ENCODE measurements at places on chromosomes 4 and X.

DNA sequence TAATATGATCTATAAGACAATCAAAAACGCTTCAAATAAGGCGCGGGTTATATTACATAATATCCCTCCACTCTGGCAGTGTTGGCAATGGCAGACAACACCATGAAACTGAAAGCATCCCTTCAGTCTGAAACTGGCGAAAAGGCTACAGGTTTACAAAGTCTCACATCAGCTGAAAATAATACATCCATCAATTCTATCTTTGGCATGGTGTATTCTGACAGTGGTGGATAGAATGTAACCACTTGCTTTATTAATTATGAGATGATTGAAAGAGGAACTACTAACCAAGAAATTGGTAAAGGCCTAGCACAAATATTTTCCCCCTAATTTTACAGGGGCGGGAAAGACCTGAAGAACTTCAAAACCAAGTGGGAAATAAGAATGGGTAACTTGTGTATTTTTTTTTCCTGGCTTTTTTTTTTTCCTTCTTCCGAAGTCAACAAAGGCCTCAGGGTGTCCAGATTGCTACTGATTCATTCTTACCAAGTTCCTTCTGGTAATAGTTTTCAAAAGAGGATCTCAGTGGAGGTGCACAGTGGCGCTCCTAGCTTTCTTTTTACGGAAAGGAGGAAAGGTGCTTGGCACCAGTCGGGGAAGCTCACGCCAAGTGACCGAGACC, 728 bp downstream of the UBA6 start:
- DNase-seq: peak; percentile 19

DNA sequence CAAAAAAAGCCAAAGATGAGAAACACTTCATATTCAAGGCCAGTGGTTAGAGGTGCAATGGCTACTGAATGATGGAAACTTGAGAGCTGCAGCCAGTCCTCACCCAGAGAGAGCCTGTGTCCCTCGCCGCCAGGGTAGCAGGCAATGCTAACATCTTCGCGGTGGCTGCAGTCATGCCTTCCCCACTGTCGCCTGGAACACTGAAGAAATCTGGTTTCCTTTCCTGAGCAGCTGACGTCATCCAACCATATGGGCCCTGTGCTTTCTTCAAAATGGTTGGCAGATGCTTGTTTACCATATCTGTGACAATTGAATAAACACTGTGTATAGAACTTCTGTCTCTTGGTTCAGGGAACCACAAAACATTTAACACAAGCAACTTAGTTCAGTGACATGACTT, 39.7 kb downstream of the PRSS12 start:
- no peak for DNase-seq

DNA sequence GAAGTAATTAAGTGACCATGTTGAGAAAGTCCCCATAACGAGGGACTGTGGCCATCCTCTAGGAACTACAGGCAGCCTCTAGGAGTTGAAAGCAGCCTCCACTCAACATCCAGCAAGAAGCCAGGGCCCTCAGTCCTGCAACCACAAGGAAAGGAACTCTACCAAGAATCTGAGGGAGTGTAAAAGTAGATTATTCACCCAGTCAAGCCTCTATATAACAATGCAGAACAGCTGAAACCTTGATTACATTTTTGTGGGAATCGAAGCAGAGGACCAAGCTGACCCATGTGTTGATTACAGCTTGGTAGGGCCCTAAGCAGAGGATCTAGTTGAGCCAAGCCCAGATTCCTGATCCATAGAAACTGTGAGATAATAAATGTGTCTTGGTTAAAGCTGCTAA, 17.1 kb downstream of the RPS6KA6 start:
- no peak for DNase-seq

DNA sequence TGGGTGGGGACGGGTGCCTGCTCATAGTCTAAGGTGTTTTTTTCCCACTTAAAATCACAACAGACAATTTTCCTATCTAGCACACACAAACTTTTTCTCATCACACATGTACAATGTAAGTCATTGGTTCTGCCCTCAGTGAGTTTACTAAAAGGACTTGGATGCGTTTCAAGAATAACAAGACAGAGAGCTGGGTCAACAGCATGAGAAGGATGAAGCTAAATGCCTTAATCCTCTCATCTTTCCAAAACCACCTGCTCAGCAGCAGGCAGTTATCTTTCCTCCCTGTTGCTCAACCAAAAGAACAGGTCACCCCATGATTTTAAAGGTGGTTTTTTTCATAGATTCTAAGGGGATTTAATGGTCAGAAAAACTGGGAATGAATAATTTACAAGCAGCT, 40.1 kb downstream of the OFD1 start:
- no peak for DNase-seq

DNA sequence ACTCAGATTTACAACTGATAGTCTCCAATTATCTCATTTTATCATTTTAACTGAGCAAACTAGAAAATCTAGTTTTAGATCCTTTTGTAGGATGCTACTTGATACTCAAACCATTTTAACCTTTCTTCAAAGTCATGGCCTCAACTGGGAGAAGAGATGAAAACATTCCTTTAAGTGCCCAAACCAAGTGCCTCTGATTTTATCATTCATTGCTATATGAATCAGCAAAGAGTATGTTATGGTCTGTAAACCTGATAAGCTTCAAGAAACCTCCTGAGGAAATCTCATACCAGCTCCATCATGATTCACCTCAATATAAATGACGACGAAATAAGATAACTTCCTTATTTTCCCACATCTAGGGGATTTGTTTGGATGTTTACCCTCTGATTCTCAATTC, 119.9 kb downstream of the FAM13A start:
- no peak for DNase-seq

GRCh38 chr4:5467111-5467510, 241.2 kb downstream of the EVC2 start:
- DNase-seq: no peak

DNA sequence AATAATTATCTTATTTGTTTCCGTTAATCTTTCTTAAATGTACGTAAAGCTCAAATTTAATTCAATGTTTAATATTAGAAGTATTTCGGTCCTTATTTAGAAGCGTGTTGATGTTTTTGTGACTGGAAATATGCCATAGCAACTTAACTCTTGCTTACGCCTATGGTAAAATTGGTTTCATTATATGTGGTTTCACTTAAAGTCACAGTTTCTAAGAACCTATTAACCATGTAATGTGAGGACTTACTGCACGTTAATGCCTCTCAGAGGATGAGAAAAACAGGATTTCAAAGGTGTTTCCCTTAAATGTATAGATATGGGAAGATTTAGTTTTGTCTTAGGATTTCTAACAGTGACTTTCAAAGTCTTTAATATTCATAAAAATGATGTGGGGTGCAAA, 206.4 kb upstream of the IL15 start:
- DNase-seq: no peak

GRCh38 chr4:140103676-140104075, 50.3 kb downstream of the MAML3 start:
- peak; percentile 47 for DNase-seq

DNA sequence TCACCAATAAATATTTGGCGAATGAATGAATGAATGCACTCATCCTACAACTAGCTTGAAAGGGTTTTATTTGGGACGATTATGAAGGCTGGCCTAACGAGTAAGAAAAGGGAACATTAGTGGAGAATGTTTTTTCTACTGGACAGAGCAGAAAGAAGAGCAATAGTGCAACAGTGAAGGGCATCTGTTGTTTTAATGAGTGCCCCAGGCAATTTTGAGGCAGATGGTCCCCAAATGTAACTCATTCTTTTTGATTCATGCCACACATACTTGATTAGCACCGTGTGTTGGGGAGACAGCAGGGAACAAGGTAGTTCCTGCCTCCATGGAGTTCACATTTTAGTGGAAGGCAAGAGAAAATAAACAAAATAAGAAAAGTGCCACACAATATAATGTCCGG, 22.7 kb upstream of the INTS6L start:
- DNase-seq: no peak

GRCh38 chr4:76758290-76758882, 139.6 kb downstream of the SOWAHB start:
- DNase-seq: peak; percentile 48

GRCh38 chr4:118171381-118171780, 137.1 kb downstream of the NDST3 start:
- no peak for DNase-seq

- DNase-seq: no peak
These were observed 19.1 kb downstream of the ACSL1 start for GRCh38 chr4:184806711-184807110.

GRCh38 chr4:47505666-47506065, 20.6 kb downstream of the ATP10D start:
- no peak for DNase-seq

- DNase-seq: peak; percentile 14
These were observed 732 bp upstream of the ADRA2C start for GRCh38 chr4:3765271-3766035.

- DNase-seq: no peak
These were observed 2542.7 kb downstream of the PCDH7 start for GRCh38 chr4:33262824-33263223.

DNA sequence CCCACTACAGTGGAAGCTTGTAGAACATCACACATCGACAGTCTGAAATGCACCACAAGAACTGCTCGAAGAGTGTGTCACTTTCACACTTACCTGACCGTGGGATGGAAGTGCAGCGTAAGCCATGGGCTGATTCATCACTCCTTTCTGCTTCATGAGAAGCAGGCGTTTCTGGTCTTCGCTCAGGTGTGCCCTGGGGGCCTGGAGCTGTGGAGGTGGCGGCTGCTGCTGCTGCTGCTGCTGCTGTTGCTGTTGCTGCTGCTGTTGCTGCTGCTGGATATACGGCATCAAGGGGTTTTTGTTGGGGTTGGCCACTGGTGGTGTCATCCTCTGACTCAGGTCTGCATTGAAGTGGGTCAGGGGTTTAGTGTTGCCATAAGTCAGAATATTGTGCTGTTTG, 223.6 kb downstream of the MGST2 start:
- DNase-seq: no peak

DNA sequence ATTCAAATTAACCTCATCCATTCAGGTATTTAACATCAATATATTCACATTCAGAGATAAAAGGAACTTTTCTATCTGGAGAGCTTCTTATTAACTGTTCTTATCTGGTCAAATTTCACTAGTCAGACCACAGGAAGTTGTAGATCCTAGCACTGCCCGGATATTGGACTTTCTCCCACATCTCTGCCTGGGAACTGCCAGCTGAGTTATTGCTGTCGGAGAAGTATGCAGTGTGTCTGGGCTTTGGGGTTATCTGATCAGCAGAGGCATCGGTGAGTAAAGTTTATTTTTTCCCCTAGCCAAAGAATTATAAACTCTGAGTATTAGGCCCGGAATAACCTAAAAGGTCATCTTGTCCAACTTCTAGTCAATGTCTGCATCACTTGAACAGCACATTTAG, 45.1 kb downstream of the OR13H1 start:
- no peak for DNase-seq

DNA sequence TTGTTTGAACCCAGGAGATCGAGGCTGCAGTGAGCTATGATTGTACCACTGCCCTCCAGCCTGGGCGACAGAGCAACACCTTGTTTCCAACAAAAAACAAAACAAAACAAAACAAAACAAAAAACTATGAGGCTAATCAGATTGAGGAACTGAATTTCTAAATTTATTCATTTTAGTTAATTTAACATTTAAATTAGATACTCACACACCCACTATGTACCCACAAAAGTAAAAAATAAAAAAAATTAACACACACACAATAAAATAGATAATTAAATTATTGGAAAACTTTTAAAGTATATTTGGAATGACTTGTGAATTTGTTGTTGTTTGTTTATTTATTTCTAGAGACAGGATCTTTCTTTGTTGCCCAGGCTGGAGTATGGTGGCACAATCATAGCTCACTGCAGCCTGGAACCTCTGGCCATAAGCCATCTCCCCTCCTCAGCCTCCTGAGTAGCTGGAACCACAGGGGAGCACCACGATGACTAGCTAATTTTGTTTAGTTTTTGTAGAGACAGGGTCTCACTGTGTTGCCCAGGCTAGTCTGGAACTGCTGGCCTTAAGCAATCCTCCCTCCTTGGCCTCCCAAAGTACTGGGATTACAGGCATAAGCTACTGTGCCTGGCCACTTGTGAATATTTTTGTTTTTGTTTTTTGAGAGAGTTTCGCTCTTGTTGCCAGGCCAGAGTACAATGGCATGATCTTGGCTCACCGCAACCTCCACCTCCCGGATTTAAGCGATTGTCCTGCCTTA, 9.8 kb upstream of the ZNF157 start:
- no peak for DNase-seq

- DNase-seq: no peak
These were observed 21.4 kb upstream of the FGFR3 start for GRCh38 chr4:1771555-1772305.

DNA sequence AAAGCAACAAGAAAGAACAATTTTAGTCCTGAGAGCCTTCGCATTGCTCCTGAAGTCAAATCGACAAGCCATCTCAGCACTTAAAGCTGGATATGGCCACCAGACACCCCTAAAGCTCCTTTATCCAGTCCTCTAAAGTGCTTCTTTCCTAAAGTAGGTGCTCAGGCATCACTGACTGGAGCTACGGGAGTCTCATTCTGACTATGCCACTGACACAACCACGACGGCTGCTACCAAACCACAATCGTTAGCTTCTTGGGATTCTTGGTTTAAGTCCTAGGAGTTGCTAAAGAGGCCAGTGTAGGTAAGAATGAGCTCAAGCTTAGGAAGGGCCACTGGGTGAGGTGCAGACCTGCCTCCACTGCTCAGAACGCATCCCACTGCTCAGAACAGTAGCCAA, 1.0 kb downstream of the SLC10A6 start:
- no peak for DNase-seq

DNA sequence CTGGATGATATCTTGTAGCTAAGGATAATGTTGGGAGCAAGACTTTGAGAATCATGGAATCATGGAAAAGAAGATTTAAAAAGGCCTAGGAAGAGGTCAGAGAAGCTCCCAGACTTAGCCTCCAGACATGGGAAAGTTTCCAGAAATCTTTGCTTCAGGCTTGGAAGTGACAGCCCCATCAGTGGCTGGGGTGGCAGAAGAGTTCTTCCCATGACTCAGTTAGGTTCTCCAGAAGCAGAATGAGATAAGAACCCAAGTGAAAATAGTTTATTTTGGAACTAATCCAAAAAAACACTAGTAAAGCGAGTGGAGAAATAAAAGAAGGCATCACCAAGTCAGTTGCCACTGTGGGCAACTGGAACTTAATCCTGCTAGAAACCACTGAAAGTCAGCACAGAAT, 506.9 kb downstream of the MID1IP1 start:
- no peak for DNase-seq

GRCh38 chr4:95580226-95580625, 31.5 kb upstream of the UNC5C start:
- no peak for DNase-seq

- DNase-seq: no peak
These were observed 401.9 kb upstream of the NDST4 start for GRCh38 chr4:115515366-115515765.

DNA sequence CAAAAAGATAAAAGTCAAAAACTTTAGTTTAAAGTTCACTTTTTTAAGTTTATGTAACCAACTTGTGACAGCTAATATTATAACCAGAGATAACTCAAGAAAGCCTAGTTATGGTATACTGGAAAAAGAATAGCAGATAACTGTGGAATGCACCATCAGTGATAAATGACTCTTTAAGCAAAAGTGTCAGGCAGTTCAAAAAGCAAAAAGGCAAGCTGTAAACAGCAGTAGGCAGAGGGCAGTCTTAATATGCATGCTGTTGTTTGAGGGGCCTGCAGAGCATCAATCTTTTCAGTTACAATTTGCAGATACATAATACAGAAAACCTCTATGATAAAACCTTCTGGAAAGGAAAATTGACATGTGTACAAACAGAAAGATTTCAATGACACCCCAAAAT, 81.8 kb upstream of the JADE1 start:
- no peak for DNase-seq

GRCh38 chr4:187027272-187027671, 303.6 kb upstream of the FAT1 start:
- no peak for DNase-seq

All from suppressor macrophage (primary cell).